ENCODE measurements at places on chromosomes 2 and 18.

DNA sequence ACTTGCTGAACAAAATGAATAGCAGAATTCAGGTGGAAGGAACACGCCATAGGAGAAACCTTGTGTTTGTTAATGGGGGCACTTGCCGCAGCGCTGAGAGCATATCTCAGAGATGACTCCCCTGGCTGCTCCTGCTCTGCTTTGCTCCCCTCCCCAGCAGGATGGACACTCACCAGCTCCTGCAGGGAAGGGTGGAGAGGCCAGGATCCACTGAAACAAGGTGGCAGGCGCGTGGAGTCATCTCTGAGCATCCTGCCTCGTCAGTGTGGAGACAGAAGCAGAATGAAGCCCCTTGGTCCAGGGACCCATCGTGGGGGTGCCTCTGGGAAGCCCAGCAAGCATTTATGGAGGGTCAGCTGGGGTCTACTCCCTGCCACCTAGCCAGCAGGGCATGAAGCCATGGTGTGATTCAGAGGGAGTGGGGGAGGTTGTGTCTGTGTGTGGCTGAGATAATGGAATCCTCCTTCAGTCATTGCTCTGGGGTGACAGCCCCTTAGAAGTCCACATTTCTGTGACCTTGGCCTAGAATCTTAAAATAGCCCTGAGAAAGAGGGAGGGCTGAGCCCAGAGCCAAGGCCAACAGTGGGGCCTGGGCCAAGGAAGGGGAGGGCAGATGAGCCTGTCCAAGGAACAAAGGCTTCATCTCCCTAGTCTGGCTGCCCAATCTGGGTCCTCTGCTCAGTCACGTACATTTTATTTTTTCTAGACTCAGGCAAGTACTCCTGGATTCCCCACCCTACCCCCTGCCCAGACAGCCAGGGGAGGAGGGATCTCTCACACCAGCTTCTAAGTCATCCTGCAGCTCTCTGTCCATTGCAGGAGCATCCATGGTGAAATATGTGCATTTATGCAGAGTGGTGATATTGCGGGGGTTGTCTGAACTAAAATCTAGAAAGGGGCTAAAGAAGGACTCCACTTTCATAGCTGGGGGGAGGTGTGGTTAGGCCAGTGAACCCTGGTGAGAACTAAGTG lies 215.4 kb downstream of the ZBTB7C start:
- H3K4me3 ChIP-seq = no peak overlapping the region
- no peak overlapping the region for H3K27ac ChIP-seq
- H3K27me3 ChIP-seq = no peaks in the 10 kb centered on the region
- H3K4me1 ChIP-seq = no peaks in the 10 kb centered on the region
- no peaks in the 10 kb centered on the region for H3K36me3 ChIP-seq
- DNase-seq = no peak

- no peaks in the 10 kb centered on the region for H3K27me3 ChIP-seq
- no peak overlapping the region for H3K4me3 ChIP-seq
- DNase-seq = no peak
- H3K36me3 ChIP-seq = peaks cover under 1% of the 10 kb centered on the region
Observed at GRCh38 chr2:135245071-135245470, 193.0 kb downstream of the RAB3GAP1 start.

GRCh38 chr18:42374961-42375360 lies 419.9 kb downstream of the PIK3C3 start:
- no peaks in the 10 kb centered on the region for H3K36me3 ChIP-seq
- H3K27me3 ChIP-seq = no peaks in the 10 kb centered on the region
- no peak overlapping the region for H3K4me3 ChIP-seq
- H3K4me1 ChIP-seq = no peaks in the 10 kb centered on the region

DNA sequence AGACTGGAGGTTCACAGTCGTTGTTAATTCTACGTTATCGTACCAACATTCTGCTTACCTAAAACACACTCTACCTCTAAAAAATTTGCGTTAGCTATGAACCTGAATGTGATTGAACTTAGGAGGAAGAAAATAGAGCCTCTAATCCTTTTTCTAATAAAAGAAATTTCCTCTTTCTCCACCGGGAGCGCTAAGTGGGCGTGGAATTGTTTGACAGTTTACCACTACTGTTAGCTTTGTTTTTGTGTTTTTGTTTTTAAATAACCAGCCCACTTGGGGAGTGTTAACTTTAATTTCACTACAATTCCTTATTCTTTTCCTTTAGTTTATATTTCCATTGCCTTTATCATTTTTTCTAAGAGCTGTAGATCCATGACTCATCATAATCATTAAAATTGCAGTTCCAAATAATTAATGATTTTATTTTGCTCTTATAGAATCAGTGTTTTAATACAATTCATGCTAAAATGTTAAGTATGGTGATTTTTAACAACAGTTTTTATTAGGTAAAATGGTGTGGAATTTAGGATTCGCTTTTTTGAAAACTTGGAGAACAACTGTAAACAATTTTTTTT lies 55.0 kb upstream of the ITM2C start:
- no peaks in the 10 kb centered on the region for H3K36me3 ChIP-seq
- H3K27ac ChIP-seq = no peak overlapping the region
- DNase-seq = no peak

DNA sequence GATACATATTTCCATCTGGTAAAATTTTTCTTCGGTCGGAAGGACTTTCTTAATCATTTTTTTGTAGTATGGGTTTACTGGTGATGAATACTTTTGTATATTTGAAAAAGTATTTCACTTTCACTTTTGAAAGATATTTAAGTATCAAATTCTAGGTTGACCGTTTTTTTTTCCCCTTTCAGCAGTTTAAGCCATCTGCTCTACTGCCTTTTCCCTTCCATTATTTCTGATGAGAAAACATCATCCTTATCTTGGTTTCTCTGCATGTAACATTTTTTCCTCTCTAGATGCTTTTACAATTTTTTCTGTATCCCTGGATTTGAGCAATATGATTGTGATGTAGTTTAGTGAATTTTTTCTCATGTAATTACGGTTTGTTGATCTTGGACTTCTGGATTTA lies 87.0 kb downstream of the MTX2 start:
- no peak overlapping the region for H3K4me3 ChIP-seq
- DNase-seq = no peak
- H3K27ac ChIP-seq = no peak overlapping the region
- H3K4me1 ChIP-seq = no peaks in the 10 kb centered on the region
- no peaks in the 10 kb centered on the region for H3K36me3 ChIP-seq
- H3K27me3 ChIP-seq = no peaks in the 10 kb centered on the region

GRCh38 chr2:12543978-12544558 lies 172.7 kb upstream of the TRIB2 start:
- H3K27ac ChIP-seq = no peak overlapping the region
- DNase-seq = no peak
- H3K36me3 ChIP-seq = no peaks in the 10 kb centered on the region

DNA sequence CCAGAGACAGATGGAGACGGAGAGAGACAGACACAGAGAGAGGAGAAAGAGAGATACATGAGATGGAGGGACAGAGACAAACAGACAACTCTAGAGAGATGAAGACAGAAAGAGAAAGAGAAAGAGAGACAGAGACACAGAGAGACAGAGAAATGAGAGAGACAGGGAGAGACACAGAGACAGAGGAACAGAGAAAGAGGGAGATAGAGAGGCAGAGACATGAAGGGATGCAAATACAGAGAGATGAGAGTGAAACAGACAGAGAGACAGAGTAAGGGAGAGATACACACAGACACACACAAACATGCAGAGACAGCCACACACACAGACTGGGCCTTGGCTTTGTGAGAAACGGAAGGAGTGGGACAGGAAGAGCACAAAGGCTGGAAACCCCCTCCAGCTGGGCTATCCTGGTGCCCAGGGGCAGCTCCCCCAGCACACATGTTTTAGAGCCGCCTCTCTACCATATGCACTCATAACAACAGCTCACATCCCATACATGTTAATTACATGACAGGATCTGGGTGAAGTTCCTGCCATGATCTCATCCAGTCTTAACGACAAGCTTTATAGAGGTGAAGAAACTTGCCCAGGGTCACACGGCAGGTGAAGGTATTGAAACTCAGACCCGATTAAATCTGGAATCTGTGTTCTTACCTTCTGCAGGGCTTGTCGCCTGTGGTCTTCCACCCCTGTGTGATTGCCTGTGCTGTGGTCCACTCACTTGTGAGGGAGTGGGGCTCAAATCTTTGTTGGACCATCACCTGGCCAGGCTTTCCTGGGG lies 32.4 kb downstream of the IL18R1 start:
- H3K27me3 ChIP-seq = no peaks in the 10 kb centered on the region
- DNase-seq = no peak
- no peak overlapping the region for H3K4me3 ChIP-seq

- no peak for DNase-seq
- no peaks in the 10 kb centered on the region for H3K36me3 ChIP-seq
- H3K27me3 ChIP-seq = no peaks in the 10 kb centered on the region
- no peaks in the 10 kb centered on the region for H3K4me1 ChIP-seq
Observed at GRCh38 chr2:134670955-134671354, 47.8 kb downstream of the TMEM163 start.

- no peak overlapping the region for H3K27ac ChIP-seq
- no peak overlapping the region for H3K4me3 ChIP-seq
- no peaks in the 10 kb centered on the region for H3K27me3 ChIP-seq
- peak; percentile 14 for DNase-seq
- no peaks in the 10 kb centered on the region for H3K36me3 ChIP-seq
Observed at GRCh38 chr2:67772216-67773170, 290.3 kb downstream of the C1D start.

GRCh38 chr2:181308766-181309515 lies 148.2 kb upstream of the ITGA4 start:
- DNase-seq = no peak
- H3K36me3 ChIP-seq = no peaks in the 10 kb centered on the region
- no peaks in the 10 kb centered on the region for H3K27me3 ChIP-seq
- H3K4me1 ChIP-seq = no peaks in the 10 kb centered on the region
- no peak overlapping the region for H3K27ac ChIP-seq

DNA sequence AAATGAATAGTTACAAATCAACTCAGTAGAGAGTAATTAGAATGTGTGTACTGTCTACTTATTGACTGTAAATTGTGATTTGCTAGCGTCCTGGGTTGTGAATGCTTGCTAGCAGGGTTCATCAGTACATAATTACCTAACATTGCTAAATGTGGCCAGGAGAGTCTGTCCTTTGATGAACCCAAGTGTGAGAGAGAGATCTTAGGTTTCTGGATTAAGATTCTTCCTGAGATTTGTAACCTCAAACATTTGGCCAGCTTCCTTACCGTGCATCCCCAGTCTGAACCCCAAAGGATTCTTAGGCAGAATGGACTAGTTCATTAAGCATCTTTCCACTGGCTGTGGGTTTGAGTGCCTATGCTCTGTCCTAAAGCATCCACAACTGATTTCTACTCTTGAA lies 84.0 kb upstream of the ITPRID2 start:
- no peak for DNase-seq
- peaks cover 7% of the 10 kb centered on the region for H3K4me1 ChIP-seq
- H3K27me3 ChIP-seq = no peaks in the 10 kb centered on the region
- H3K4me3 ChIP-seq = no peak overlapping the region
- H3K36me3 ChIP-seq = no peaks in the 10 kb centered on the region

GRCh38 chr18:62516242-62516641 lies 6.6 kb upstream of the ZCCHC2 start:
- no peak overlapping the region for H3K27ac ChIP-seq
- no peak overlapping the region for H3K4me3 ChIP-seq
- no peak for DNase-seq
- no peaks in the 10 kb centered on the region for H3K27me3 ChIP-seq
- no peaks in the 10 kb centered on the region for H3K36me3 ChIP-seq

- H3K27me3 ChIP-seq = no peaks in the 10 kb centered on the region
- H3K36me3 ChIP-seq = no peaks in the 10 kb centered on the region
- no peak overlapping the region for H3K27ac ChIP-seq
- no peaks in the 10 kb centered on the region for H3K4me1 ChIP-seq
Observed at GRCh38 chr2:46656640-46657039, 177.3 kb downstream of the TMEM247 start.

GRCh38 chr18:52747869-52748268 lies 407.9 kb downstream of the DCC start:
- H3K27me3 ChIP-seq = no peaks in the 10 kb centered on the region
- H3K4me3 ChIP-seq = no peak overlapping the region
- DNase-seq = no peak
- H3K27ac ChIP-seq = no peak overlapping the region

DNA sequence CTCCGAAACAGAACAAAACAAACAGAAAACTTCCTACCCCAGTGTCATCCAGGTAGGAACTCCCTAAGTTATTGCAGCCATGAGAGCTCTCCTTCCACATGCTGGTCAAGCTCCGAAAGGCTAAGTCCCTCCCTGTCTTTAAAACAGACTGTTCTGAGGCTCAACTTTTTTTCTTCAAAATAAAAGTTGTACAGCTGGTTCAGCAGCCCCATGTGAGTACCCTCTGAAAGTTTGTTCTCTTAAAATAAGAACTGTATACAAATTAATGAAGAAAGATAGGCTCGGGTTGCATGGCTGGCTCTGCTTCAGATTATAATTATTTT lies at the start of gene PDE1A:
TSS of gene PDE1A (minus strand) at position 119 of the 323 bp plus-strand sequence.
- H3K4me3 ChIP-seq = peak within 1 kb of the TSS; percentile 34
- no peak for DNase-seq
- H3K27ac ChIP-seq = peak within 1 kb of the TSS; percentile 19
- H3K4me1 ChIP-seq = no peaks in the 10 kb centered on the region

DNA sequence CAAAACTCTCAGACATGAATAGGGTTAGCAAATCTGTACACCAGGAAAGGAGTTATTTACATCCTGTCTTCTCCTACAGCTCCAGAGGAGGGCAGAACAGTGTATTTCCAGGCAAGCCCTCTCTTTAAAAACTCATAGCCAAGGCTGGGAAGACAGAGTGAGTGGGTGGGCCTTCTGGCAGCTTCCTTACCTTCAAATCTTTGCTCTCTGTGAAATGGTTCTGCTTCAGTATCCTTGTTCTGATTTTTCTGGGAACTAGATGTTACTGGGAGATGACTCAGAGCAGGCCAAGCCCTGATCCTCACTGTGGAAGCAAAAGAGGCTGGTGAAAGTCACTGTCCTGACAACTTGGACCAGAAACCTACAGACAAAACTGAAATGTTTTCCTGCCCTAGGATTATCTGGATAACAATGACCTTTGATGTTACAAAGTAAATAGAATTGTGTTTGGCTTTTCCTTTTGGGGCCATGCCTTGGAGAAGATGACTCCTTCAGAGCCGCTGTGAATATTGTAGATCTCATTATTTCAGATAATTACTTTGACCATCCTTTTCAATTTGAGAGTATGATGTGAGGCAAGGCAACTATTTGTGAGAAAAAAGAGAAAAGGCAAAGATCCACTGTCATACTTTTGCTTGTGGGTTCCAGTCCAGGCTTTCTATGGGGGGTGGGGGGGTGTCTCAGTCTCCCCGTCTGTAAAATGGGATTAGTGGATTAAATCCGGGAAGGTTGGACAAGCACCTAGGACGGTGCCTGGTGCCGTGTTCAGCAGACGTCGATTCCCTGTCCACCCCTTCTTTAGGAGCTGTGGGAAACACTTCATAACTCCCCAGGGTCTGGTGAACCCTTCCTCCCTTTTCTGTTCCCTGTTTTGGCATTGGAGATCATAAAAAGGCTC lies 644 bp upstream of the QPCT start:
- H3K36me3 ChIP-seq = no peaks in the 10 kb centered on the region
- H3K4me3 ChIP-seq = peak overlapping the region; percentile 59
- peaks cover 4% of the 10 kb centered on the region for H3K4me1 ChIP-seq
- no peak overlapping the region for H3K27ac ChIP-seq
- no peak for DNase-seq
- H3K27me3 ChIP-seq = no peaks in the 10 kb centered on the region

Measured in tibial nerve (tissue), 4 donors.